ENCODE measurements at places on chromosomes 5 and 9. TPM values are rescaled to one million over a fixed set of nuclear protein-coding genes. Genes with fewer than 3 reads are reported as not detected.

DNA sequence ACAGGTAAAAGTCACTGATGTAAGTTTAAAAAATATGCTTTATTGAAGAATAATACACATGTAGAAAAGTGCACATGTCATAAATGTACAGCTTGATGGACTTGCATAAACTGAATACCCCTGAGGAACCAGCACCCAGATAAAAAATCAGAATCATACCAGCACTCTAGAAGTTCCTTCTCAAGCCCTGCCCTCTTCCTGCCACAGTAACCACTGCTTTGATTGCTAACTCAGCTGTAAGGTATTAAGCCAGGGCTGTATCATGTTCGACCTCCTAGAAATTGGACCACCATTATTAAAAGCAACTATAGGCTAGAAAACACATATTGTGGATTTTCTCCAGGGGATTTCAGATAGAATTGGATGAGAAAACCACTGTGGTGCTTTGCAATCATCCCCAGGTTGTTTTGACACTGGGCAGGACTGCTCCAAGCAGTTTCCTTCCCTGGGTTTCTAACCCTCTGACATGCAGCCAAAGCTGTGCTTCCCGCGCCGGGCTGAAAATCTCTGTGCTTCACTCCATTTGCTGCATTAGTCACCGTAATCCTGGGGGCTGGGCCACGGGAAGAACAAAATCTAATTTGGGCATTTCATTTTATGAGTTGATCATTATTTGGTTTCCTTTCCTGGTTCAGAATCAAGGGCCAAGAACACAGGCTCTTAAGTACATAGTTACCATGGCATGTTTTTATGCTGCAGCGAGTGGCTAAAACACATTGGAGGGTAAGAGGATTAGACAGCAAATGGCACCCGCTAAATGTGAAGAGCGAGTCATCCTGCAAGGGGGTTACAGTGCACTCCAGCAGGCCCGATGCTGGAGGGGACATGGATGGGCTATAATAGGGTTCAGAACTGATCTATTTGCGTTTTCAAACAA is 139.4 kb upstream of the IL12B start:
- no peak for DNase-seq

GRCh38 chr9:83312537-83312936 is 225.7 kb downstream of the FRMD3 start:
- no peak for DNase-seq

- DNase-seq: no peak
Observed at GRCh38 chr5:104266161-104266560, 703.6 kb upstream of the NUDT12 start.

- peak; percentile 69 for DNase-seq
Observed at GRCh38 chr9:97984188-97985057, 1.3 kb downstream of the ANP32B start.

The N4BP3 gene
- 4.9 TPM for polyA plus RNA-seq

The CKMT2 gene
- 9.0 TPM for polyA plus RNA-seq

DNA sequence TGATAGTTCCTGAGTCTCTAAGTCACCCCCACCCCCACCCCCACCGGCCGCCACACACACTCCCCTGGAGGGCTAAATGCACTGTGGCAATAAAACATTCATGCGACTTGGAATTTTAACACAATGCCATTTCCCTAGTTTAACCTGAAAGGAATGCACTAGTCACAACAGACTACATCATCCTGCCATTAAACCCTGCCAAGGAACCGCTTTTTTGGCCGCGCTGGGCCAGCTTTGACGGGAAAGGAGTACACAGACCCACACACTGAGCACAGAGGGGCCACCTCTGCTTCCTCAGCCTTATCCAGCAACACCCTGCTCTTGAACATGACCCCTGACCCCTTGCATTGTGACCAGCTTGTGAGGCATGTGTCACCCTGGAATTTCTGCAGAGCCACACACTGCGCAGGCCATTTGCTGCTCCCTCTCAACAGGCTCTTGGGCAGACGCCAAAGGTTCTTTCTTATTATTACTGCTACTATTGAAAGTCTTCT is 165.3 kb downstream of the BNC2 start:
- peak; percentile 82 for DNase-seq

- DNase-seq: no peak
Observed at GRCh38 chr9:129351642-129352145, 173.6 kb upstream of the IER5L start.

- DNase-seq: no peak
Observed at GRCh38 chr5:157554179-157555036, 21.2 kb downstream of the ADAM19 start.

The ADRA1B gene
- polyA plus RNA-seq: 3.6 TPM

The PCDHGA10 gene
- polyA plus RNA-seq: 3.4 TPM

DNA sequence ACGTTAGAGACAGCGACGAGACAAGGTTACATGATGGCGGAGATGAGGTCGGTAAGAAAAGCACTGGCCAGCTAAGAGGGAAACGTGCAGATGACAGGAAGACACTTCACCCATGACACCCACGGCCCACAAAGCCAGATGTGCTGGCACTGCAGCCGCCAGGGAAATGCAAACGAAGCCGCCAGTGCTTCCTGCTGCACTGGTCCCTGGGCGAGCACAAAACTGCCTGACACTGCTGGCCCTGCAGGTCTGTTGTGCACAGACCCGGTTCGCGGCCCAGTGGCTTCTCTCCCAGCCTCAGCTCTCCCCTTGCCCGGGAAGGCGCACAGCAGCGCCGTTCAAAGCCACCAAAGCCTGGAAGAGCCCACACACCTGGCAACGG is 20.3 kb downstream of the QSOX2 start:
- no peak for DNase-seq

GRCh38 chr5:11305245-11305644 is 544.2 kb upstream of the DAP start:
- no peak for DNase-seq

GRCh38 chr5:33184367-33184766 is 256.4 kb upstream of the TARS1 start:
- no peak for DNase-seq

The CTSV gene
- 36.0 TPM for polyA plus RNA-seq

GRCh38 chr9:18608371-18608770 is 134.4 kb downstream of the ADAMTSL1 start:
- no peak for DNase-seq

DNA sequence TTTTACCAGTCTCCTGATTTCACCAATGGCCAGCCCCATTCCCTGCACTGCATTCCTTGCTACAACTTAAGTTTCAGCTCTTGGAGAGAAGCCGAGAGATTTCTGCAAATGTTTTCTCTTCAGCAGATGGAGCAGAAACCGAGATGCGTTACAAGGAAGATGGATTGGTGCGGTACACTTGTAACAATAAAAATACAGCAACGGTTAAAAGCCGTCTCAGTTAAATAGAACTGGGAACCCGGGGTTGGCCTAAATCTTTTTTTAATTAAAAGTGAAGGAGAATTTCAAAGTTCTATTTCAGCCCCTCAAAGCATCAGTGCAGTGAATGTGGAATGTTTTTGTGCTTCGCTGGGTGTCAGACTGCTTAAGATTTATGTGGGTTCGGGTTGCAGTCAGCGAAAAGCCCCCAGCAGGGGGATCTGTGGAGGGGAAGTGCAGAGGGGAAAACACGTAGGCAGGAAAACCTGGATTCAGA is 19.8 kb downstream of the BRINP1 start:
- DNase-seq: peak; percentile 80
